ENCODE measurements at places on chromosomes 16 and 17.

DNA sequence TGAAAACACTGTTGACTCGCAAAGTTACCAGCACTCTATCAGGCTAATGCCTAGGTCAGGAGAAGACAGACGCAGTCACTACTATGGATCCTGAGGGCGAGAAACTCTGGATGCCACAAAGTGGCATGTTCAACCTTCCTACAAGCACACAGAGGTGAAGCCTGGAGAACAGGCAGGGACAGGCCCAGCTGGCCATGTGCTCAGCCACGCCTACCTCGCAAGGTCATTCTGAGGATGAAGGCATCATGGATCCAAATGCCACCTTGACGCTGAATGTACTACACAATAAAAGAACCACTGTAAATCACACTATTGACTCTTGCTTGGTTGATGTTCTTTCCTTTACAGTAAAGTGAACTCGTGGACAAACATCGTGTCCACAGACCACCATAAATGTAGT lies 85.8 kb downstream of the ANKRD11 start:
- DNase-seq: no peak

- DNase-seq: no peak
These were observed 24.9 kb downstream of the B9D1 start for GRCh38 chr17:19337712-19338023.

- peak; percentile 79 for DNase-seq
These were observed at the start of gene DNASE1 for GRCh38 chr16:3654249-3654991. Gene DNASE1, plus strand, starts transcription at chr16:3654691. Its CDS starts 683 bp downstream, at chr16:3655374.

DNA sequence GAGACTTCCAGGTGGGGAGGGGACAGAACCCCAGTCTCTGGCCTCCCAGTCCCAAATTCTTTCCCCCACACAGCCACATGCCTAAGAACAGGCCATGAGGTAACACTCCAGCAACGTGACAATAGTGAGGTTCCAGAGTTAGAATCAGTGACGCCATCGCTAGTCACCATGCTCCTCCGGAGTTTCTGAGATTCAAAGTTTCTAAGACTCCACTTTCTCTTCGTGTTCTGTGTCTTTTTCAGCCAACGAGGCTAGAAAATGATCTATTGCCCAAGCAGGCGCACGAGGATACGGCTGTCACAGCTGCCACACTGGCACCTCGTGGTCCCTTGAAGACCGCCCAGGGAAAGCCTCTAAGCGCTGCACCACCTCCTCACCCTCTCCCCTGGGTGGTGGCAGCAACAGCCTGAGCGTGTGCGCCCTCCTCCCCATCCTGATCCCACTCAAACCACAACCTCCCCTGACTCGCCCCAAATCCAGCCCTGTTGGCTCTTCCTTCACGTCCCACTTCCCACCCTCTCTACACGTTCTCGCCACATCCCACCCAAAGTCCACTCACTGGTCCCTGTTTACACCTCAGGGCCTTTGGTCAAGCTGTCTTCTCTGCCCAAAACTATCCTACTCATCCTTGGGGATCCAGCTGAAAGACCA lies 1.0 kb downstream of the MCRIP1 start:
- DNase-seq: peak; percentile 10

DNA sequence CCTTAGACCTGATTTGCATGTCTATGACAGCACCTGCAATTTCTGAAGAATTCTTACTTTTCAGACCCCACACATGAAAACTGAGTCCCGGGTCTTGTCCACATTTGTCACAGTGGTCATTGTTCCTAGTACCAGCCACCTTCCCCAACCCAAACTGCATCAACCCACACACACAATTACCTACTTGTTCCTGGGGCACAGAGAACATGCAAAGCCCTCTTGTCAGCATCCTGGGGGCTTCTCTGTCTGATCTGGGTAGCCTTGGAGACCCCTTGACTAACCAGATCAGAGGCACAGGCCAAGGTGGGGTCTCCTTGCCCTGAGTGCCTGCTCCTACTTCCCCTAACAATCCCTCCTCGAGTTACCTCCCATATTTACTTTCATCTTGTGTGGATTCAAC lies 36.7 kb upstream of the PIK3R6 start:
- no peak for DNase-seq

GRCh38 chr16:29900102-29900887 lies at the start of gene ASPHD1:
Gene ASPHD1, plus strand, starts transcription at chr16:29900488. Its CDS starts 484 bp downstream, at chr16:29900972.
- DNase-seq: peak; percentile 54

GRCh38 chr16:12558641-12559040 lies 245.0 kb downstream of the CPPED1 start:
- DNase-seq: no peak

- no peak for DNase-seq
These were observed 763 bp upstream of the ACTG1 start for GRCh38 chr17:81513372-81513752.

DNA sequence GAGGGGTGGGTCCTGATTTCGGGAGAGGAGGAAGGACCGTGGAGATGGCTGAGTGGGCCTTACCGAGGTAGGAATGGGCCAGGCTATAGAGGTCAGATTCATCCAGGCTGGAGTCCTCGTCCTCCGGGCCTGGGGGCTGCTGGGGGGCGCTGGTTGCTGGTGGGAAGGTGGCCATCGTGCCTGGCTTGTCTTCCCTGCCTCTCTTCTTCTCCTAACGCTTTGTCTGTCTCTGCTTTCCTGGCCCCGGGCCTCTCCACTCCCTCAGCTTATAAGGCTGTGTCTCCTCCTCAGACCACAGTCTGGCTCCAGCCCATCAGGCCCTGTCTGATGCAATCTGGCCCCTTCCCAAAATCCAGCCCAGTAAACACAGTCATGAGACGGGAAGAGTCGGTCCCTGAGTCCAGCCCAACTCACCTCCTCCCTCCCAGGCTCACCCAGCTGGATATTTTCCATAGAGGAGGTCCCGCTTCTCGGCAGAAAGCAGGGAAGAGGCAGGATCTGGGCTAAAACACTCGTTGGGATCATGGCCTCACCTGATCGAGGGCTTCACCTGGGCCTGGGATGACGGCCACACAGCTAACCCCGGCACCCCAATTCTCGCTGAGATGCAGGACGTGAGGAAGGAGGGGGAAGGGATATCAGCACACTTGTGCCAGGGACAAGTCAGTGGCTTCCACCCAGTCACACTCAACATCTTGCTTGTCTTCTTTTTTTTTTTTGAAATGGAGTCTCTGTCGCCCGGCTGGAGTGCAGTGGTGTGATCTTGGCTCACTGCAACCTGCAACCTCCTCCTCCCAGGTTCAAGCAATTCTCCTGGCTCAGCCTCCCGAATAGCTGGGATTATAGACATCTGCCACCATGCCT lies at the start of gene NUPR1:
NUPR1 (minus strand) TSS at position 242 of the 864 bp plus-strand sequence; CDS start at position 175, 67 bp downstream.
- no peak for DNase-seq

- no peak for DNase-seq
These were observed 7.4 kb upstream of the EEF2K start for GRCh38 chr16:22198547-22199293.

GRCh38 chr16:11665071-11665491 lies 3.2 kb upstream of the SNN start:
- no peak for DNase-seq

- peak; percentile 15 for DNase-seq
These were observed 39.0 kb downstream of the ABCC1 start for GRCh38 chr16:15988268-15989013.

DNA sequence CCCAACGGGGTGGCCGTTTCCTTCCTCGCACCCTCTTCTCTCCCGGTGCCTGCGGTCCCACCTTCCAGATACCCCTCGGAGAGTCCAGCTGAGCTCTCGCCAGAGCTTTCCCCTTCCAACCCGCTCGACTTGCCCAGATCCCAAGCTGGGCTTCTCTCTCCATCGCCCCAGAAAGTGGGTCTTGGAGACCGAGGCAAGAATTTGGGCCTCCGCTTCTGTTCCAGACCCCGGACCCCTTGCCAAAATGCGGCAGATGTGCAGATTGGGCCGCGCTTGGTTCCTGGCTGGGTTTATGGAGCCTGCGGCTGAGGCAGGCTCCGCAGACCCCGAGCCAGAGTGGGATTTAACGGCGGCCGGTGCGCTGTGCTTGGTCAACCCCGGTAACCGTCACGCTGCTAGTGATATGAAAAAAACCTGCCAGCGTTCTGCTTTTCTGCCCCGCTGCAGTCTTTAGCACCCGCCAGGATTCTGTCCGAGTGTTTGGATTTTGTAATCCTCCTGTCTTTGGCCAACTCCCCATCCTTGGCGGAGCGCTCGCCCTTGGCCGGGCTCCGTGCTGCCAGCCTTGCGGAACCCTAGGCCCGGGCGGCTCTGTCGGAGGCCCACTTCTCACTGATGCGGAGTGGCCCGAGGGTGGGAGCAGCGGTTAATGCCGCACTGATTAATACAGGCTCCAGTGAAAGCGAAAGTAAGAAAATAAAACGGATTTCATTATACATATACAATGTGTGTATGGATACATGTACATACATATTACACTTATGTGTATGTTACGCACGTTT lies 754 bp upstream of the SLFN11 start:
- DNase-seq: no peak

DNA sequence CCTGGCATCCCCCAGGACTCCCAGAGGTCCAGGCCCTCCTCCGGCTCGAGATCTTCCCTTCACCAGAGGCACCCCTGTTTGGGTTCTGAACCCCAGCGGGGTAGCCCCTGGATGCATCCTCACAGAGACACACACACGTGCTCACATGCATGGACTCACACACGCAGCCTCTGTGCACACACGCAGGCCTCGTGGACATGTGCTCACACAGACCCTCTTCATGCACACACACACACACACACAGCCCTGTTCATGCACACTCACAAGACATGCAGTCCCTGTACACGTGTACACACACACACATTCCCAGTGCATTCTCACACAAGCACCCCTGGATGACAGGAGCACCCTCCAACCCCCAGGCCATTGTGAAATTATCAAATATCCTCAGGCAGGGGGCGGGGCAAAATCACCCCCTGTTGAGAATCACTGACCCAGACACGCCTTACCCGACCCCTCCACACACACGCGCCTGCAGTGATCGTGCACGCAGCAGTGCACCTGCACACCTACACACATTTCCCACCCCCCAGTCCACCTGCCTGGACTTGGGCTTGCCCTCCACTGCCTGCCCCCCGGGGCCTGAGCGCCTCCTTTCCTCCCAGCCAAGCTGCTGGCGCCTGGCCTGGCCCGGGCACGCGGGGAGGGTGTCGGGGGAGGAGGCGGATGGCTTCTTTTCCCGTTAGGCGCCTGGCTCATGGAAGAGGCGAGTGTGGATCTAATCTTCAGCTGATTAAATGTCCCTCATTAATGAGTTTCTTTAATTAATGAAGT lies 62.6 kb downstream of the ENGASE start:
- DNase-seq: no peak

GRCh38 chr16:47358816-47359215 lies 102.0 kb downstream of the ITFG1 start:
- no peak for DNase-seq

DNA sequence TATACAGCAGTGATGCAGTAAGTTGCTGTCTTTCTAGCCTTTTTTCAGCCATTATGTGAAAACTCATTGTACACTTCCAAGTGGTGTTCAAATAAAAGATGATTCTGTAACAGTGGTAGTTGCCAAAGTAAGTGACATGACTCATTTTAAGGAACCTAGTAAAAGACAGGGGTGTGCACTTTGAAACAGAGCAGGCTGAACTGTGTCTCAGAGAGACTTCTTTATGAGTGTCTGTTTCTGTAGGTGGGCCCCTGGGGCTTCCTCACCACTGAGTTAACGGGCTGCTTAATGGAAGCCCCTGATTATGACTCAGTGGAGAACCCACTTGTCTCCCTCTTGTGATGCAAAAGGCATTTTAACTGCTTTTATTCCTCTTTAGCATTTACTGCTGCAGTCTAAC lies 147.3 kb downstream of the PCTP start:
- no peak for DNase-seq

DNA sequence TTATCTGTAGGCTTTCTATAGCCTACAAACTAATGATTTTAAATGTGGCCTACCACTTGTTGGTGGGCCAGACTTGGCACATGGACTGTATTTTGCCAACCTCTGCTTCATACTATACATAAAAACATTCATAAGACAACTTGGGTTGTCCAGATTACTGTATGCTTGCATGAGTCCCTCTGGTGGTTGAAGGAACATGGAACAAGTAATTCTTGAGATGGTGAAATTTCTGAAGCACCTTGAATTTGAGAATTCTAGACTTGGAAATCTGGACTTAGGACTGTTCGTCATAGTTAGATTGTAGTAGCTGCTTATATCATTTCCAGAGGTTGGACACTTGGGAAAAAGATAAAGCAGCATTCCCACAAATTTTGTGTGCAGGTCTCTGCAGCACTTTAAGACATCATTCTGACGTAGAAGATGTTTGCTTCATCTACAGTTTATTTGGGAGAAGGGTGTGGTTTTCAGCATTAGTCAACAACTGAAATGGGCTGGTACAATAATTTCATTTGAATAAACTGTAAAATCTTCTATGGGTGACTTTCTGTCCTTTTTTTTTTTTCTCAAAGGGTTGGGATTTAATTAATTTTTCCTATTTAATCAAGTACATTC lies 31.2 kb downstream of the NFATC3 start:
- peak; percentile 65 for DNase-seq

DNA sequence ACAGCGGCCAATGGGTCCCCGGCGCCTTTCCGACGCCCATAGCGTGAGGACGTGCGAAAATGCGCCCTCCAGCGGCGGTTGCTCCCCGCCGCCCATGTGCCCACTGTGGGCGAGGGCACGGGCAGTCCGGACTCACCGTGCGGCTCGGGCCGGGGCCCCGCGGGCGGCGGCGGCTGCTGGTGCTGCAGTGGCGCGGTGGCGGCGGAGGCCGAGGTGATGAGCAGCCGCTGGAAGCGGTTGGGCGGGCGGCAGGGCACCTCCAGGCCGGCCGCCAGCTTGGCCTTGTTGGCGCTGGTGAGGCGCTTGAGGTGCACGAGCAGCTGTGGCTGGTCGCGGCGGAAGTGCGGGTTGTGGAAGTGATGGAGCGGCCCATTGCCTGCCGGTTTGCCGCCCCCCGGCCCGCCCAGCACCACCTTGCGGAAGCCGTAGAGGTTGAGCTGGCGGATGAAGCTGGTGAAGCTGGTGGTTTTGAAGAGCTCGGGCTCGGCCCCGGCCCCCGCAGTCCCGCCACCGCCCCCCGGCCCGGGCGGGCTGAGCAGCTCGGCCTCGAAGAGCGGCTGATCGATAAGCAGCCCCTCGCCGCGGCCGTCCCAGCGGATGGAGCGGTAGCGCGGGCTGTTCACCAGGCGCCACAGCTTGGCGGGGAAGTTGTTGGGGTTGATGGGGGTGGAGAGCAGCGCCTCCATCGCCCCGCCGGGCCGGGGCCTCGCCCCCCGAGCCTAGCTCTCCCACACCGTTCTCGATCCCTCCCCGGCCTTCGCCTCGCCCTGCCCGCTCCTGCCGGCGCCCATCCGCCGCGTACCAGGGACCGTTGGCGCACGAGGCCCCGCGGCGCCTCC lies at the start of gene HSF5:
HSF5 (minus strand) TSS at position 820 of the 839 bp plus-strand sequence; CDS start at position 686, 134 bp downstream.
- DNase-seq: peak; percentile 63

- no peak for DNase-seq
These were observed 56.2 kb upstream of the RPL38 start for GRCh38 chr17:74147056-74147835.

- DNase-seq: no peak
These were observed 192.4 kb downstream of the RAB11FIP4 start for GRCh38 chr17:31583772-31584356.

DNA sequence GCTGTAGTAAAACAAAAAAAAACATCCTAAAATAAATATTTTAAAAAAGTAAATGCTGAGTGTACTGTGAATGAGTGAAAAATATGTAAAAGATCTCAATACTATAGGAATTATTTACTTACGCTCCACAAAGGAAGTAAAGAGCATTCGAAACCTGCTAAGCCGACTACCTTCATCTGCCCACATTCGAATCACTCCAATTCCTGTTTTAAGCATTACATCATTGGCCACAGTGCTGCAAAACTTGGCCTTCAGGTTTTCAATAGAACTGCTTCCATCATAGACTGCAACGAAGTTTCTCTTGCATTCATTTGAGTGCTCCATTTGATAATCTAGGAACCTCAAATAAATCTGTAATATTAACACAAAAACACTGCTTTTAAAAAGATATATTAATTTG lies 34.4 kb downstream of the NETO2 start:
- DNase-seq: no peak
